NCI-H1694 (cell line): ENCODE measurements at places on chromosomes 5 and 9.

DNA sequence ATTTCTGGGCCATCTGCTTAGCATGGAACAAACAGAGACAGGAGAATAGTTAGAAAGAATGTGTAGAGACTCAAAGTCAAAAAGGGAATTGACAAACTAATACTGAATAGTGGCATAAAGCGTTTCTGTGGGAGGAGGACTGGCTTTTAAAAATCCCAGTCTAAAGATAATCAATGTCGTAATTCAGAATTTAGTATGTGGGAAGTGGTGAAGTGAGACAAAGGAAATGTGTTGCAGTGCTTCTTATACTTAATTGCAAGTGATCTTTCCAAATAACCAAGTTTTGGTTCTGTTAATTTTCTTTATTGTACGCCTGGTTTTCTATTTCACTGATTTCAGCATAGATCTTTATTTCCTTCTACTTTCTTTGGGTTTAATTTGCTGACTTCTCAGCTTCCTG lies 133.2 kb downstream of the ENTREP1 start:
- DNase-seq: no peak

DNA sequence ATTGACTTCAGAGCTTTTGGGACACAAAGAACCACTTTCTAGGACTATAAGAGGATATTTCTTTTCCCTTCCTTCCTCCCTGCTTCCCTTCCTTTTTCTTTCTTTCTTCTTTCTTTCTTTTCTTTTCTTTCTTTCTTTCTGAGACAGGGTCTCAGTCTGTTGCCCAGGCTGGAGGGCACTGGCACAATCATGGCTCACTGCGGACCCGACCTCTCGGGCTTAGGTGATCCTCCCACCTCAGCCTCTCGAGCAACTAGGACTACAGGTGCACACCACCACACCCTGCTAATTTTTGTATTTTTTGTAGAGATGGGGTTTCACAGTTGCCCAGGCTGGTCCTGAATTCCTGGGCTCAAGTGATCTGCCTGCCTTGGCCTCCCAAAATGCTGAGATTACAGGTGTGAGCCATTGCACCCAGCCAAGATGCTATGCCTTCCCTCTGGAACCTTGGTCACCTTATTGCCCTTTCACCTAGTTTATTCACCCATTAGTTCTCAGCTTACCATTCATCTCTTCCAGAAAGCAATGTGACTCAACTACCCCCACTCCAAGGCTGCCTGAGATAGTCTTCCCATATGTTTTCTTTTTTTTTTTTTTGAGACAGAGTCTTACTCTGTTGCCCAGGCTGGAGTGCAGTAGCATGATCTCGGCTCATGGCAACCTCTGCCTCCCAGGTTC lies 10.1 kb downstream of the PLIN2 start:
- DNase-seq: no peak

DNA sequence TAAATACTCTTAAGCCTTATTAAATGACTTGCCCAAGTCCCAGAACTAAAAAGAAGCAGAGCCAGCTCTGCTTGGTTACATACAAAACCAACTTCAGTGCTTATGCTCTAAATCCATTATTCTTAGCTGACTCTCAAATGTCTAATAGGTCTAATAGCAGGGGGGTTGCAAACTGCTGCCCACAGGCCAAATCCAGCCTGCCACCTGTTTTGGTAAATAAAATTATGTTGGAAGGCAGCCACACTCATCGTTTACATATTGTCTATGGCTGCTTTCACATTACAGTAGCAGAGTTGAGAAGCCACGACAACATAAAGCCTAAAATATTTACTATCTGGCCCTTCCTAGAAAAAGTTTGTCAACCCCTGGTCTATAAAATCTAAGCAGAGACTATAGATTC lies 69.0 kb downstream of the KLHL3 start:
- no peak for DNase-seq

- DNase-seq: no peak
These were observed 98.6 kb downstream of the AOPEP start for GRCh38 chr9:94824913-94825610.

DNA sequence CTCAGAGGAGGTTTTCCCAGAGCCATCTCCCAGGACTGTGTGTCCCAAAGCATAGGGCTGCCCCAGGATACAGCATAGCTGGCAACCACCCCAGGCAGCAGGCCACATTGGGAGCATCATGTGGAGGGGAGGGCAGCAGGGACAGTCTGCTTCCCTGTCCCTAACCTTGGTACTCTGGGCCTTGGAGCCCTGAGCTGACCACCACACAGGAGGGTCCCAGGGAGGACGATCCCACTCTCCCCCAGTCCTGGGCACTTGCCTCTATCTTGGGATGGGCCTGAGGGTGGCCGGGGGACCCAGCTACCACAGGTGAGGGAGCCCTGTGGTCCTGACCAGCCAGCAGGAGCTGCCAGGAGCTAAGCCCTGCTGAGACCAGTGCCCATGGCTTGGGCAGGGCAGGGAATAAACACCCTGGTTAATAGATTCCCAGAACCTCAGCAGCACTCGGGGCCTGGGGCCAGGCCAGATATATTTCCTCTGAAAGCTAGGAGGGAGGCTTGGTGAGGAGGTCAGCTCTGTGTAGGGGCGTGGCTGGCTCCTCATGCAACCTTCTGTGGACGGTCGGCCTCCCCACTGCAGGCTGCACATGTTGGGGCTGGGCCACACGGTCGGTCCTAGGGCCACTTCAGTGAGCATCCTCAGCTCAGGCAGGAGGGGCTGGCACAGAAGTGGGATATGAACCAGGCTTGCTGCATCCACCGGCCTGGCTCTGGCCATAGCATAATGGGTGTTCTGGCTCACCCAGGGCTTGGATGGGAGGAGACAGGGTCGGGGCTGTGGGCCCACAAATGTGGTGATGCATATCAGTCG lies 4.2 kb downstream of the NINJ1 start:
- no peak for DNase-seq
